ENCODE measurements at places on chromosomes 2 and 18.

- DNase-seq: peak; percentile 98
These were observed 280.9 kb upstream of the STON1 start for GRCh38 chr2:48249025-48249424.

- no peak for DNase-seq
These were observed 99.0 kb upstream of the GRB14 start for GRCh38 chr2:164719996-164720941.

DNA sequence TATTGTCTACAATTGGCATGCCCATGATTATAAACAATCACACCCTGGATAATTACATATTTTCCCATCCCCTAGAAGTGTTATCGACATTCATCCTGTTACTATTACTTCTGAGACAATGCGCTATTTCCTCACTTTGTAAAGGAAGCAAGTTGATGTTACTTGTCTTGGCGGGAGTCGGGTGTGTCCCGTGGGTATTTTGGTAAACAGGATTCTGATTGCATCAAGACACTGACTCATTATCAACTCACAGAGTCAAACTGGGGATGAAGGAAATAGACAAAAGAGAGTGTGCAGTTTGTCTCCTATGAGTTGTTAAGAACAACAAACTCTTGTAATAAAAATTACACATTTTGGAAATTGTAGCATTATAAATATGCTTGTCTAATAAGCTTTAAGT lies 142.7 kb downstream of the GALR1 start:
- DNase-seq: no peak

DNA sequence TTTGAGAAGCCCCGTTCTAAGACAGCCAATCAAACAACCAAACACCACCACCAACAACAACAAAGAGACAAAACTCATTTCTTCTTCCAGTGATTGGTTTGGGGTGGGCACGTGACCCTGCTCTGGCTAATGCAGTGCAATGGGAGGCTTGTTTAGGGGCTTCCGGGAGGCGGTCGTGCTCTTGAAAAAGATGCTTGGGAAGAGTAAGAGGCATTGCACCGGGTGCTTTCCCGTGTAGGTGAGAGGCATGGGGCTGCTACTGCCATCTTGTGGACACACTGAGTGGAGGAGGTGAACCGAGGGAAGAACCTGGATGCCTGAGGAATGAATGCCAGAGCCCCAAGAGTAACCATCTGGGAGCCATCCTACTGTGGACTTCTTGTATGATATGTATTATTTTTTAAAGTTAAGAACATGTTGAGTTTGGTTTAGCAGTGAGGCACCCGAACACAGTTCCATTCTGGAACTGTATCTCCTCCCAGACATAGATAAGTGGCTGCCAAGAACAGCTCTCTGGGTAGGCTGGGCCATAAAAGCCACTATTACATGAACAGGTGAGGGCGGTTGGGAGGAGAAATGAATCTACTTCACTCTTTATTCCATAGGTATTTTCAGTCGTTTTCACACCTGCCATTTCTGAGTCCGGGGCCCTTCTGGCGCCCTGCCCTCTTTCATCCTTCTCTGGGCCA lies 19.1 kb upstream of the ARHGAP25 start:
- DNase-seq: peak; percentile 46

- DNase-seq: no peak
These were observed 332.0 kb downstream of the ZNF521 start for GRCh38 chr18:25019931-25020330.

DNA sequence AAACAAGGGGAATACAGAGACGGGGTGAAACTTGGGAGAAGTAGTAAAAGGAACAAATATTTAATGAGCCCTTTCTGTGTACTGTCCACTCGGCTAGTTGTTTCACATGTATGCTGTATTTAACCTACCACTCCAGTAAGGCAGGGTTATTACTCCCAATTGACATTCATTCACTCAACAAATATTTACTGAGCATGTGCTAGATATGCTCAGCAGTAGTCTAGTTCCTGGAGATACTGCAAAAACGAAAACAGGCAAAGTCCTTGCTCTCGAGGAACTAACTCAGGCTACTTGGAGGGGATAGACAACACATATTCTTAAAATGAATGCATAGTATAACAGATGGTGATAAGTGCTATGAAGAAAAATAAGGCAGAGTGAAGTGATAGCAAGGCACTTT lies 207.3 kb downstream of the SS18 start:
- DNase-seq: no peak

DNA sequence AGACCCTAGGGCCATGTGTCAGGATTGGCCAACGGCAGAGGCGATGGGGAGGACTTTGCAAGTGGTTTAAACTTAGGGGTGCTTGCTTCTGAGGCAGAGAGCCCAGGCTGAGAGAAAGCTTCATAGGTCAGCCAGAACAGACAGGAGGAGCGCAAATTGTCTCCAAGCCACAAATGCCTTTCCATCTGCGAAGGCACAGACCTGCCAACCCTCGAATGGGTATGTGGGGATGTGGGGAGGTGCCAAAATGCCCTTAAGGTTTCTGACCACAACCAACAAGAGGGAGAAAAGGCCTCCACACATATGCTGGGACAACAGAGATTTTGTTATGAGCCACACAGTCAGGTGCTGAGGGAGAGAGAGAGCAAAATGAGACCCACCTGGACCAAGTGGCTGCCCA lies 283.6 kb downstream of the CYP26B1 start:
- peak; percentile 92 for DNase-seq

DNA sequence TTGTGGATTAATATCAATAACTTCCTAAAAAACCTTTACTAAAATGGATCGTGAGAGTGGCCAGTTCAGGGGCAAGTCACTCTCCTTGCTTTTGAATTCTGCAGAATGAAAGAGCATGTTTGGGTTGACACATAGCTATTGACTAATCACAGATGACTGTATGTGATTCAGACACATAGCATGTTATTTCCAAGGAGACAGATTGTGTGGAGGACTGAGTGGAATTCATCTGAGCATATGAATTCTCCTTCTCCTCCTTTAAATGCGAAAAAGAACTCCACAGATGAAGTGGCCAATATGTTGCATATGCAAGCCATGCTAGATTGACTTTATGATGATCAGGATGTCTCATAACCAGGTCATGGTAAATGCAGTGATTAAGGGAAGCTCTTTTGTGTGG lies 249.4 kb upstream of the FAM98A start:
- DNase-seq: no peak

DNA sequence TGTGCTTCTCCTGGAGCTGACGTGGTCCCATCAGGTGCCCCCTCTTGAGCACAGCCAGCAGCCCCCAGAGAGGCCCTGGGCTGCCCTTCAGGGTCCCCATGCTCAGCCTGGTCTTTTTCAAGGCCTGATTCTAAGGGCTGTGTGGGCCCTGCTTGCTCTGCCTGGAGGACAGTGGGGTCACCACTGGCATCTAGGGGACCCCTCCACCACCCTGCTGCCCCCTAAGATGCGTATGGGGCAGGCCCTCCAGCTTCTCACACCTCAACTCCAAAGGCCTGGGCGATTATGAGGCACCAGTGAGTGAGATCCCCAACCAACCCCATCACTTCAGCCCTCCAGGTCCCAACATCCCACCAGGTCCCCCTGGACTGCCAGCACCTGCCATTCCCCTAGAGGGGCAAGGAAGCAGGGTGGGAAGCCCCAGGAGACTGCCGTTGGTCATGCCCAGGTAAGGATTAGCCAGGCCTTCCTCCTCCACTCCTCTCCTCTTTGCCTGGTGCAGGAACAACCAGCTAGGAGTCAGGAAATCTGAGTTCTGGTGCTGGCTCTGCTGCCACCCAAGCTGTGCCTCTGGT lies 114.4 kb downstream of the SMAD7 start:
- DNase-seq: no peak

DNA sequence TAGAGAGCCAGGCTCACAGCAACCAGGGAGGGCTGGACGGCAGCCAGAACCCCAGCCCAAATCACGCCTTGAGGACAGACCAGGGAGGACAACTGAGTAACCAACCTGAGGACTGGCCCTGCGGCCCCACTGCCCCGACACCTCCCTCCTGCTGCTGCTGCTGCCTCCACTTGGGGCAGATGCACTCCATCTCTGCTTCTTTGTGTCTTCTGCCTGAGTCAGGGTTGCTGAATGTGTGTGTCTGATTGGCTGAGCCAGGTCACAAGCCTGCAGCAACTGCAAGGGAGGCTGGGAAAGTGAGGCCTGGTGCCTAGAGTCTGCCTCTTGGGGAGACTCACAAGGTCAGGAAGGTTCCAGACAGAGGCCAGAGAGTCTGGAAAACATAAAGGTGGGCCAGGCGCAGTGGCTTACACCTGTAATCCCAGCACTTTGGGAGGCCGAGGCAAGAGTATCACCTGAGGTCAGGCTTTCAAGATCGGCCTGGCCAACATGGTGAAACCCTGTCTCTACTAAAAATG lies 83.4 kb downstream of the ZFP36L2 start:
- DNase-seq: no peak

DNA sequence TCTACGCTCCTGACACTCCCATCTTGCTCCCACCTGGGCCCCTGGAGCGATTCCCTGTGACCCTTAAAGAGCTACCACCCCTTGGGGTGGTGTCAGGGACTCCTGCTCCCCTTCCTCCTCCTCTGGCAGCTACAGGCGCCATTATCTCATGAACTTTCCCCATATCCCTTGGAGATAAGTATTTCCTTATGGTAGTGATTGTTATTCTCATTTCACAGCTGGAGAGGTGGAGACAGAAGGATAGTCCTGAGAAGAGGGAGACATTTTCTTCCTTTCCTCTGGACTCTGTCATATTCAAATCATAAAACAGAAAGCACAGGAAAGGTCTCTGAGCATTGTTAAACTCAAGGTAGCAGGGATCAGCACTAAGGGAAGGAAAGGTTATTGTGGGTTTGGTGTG lies 34.6 kb downstream of the RDH14 start:
- no peak for DNase-seq

GRCh38 chr2:12211326-12212175 lies 465.1 kb downstream of the LPIN1 start:
- DNase-seq: no peak

DNA sequence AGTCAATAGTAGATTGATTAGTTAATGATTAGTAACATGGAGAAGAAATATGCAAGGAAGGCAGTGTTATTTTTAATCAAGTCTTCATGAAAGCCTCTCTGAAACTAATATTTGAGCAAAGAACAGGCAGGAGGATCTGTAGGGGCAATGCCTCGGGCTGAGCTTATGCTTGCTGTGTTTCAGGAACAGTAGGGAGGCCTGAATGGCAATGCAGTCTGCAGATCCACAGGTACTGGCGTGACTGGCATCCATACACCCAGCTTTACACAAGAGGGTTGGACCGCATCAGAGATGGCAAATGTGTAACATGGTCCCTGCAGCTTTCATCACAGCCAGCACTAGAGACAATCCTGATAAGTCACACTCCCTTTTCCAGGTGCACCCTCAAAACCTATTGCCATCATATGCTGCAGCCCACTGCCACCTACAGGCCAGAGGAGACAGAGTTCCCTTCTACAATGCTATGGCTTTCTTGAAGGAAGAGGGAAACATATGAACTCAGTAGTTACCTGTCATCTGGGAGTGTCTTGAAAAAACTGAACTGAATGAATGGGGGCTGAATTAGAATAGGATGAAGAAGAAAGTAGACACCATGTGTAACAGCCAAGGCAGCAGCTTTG lies 582.4 kb upstream of the RAB6C start:
- peak; percentile 48 for DNase-seq

- no peak for DNase-seq
These were observed 173.7 kb upstream of the HNRNPA3 start for GRCh38 chr2:177038787-177039484.

DNA sequence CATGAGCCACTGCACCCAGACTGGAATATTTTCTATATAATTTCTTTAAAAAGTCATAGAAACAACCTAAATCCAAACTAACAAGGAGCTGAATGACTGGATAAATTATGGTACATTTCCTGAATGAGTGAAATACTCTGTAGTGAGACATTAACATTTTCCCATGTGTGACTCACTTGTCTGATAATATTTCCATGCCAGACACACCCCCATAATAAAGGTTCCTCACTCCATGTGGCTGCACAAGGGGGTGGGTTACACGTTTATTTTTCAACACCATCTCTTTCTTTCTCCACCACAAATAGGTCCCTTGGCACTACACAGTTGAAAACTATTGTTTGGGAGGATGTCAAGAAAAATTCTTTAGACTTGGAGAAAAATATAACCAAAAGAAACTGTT lies 266.3 kb upstream of the LYPD1 start:
- no peak for DNase-seq

DNA sequence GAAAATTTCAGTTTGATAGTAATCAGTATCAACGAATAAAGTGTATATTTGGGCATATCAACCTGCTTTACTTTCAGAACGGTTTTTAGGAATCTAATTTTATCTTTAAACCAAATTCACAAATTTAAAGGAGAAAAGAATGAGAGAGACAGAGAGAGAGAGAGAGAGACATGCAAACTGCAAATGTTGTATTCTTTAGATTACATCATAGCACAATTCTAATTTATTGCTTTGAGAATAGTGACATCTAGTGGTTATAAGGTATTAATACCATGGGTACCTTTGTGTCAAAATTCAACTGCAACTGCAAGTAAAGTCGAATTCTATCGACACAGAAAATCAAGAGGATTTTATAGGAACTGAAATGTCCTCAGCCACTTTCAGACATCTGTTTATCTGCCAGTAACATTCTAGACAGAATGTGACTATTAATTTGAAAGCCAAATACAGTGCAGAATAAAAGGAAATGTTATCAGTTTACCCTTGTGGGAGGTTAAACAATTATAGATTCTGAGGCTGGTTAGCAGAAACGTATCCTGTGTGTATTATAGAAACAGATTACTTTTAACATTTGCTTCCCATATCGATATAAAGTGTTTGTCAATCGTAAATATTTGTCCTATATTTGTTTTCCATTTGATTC lies 529.8 kb upstream of the VRK2 start:
- peak; percentile 53 for DNase-seq

GRCh38 chr2:37568565-37568964 lies 102.9 kb downstream of the CDC42EP3 start:
- no peak for DNase-seq

Measured in cerebellar cortex (tissue), 1 donor.